ENCODE measurements at places on chromosomes 13 and 19.

DNA sequence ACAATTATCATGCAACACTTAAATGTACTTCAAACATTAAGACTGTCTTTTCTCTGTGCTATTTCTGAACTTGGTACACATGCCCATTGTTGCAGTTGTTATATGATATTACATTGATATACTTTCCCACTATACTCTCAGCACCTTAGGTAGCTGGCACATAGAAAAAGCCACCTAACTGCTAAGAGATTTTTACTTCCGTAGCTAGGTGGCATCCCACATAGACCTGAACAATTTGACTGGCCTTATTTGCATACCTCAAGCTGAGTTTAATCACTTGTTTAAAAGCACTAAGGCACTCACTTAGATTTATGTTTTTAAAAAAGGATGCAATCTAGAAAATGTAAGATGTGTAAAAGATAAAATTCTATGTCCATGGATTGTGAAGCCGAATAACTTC, 194.2 kb downstream of the POU4F1 start:
- no peak for DNase-seq

- DNase-seq = no peak
These were observed at the start of gene KMT2B for GRCh38 chr19:35717665-35718344. TSS of gene KMT2B (plus strand) at chr19:35718003. CDS start at chr19:35718019, 16 bp downstream.

- no peak for DNase-seq
These were observed 19.0 kb upstream of the PLPP2 start for GRCh38 chr19:310141-310651.

DNA sequence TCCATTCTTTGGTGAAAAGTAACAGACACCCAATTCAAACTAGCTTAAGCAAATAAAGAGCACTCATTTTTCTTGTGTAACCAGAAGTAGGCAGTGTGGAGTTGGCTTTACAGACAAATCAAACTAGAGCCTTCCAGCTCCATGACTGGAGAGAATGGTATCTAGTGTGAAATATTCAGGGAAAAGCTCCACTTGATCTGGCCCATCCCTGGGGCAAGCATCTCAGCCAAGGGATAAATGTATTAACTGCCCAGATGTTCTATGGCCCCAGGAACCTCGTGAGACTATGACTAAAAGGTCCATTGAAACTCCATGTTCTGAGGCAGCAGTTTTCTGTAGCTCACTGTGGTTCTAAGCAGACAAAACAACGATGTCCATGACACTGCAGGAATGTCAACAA, 49.9 kb downstream of the TBC1D4 start:
- DNase-seq = no peak

GRCh38 chr13:27842571-27842970, 50.3 kb downstream of the GSX1 start:
- DNase-seq = no peak

- DNase-seq = no peak
These were observed 96.2 kb upstream of the RFC3 start for GRCh38 chr13:33721724-33722123.

DNA sequence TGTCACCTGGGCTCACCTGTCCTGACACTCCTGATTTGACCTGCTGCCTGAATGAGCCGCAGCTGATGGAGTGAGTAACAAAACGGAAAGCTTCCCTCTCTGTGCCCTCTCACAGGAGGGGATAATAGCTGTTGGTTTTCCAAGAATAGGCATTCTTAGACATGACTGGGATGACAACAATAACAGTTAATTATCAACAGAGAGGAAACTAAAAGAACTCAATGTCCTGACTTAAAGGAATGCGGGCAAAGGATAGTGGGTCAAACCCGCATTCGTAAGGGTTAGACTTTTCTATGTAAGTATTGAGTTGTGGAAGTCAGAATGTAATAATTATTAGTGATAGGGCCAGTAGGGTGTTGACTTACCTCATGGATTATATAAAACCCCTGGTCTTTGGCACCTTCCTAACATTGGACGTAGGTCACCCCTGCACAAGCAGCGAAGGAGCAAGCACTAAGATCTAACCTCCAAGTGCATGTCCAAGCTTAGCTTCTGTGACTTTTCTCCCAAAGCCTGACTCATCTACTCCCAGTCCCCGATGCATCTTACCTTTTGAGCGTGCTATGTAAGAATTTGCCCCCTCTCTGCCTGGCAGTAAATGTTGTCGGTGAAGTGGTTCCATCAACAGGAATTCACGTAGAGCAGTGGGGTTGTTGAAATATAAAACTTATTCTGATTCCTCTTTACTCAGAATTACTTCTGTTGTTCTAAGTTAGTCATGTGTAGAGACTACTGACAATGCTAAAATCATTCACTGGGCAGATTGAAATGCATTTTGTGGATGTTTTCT, 442.3 kb downstream of the FGF9 start:
- DNase-seq = no peak

- DNase-seq = no peak
These were observed 43.8 kb downstream of the ESD start for GRCh38 chr13:46753137-46753536.
